NCI-H2171 (cell line): ENCODE measurements at places on chromosomes 4 and X.
A peak's percentile ranks its signal among the peaks of the same experiment; 100 is the strongest.

DNA sequence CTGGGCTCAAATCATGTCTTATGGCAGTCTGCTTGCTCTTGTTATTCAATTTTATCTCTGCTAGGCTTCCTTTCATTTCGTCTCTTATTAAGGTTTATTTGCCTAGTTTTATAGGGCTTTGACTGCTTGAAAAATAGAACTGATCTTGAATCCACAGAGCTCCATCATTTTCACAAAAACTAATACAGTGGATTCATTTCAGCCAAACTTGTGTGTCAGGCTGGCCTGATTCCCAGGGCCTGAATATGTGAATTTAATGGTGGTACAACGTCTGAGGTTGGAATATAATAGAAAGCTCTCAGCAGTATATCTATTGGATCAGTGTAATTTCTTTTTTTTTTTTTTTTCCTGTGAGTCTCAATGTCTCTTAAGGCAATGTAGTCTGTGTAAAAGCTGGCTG lies 123.3 kb downstream of the POU4F2 start:
- no peak for DNase-seq

DNA sequence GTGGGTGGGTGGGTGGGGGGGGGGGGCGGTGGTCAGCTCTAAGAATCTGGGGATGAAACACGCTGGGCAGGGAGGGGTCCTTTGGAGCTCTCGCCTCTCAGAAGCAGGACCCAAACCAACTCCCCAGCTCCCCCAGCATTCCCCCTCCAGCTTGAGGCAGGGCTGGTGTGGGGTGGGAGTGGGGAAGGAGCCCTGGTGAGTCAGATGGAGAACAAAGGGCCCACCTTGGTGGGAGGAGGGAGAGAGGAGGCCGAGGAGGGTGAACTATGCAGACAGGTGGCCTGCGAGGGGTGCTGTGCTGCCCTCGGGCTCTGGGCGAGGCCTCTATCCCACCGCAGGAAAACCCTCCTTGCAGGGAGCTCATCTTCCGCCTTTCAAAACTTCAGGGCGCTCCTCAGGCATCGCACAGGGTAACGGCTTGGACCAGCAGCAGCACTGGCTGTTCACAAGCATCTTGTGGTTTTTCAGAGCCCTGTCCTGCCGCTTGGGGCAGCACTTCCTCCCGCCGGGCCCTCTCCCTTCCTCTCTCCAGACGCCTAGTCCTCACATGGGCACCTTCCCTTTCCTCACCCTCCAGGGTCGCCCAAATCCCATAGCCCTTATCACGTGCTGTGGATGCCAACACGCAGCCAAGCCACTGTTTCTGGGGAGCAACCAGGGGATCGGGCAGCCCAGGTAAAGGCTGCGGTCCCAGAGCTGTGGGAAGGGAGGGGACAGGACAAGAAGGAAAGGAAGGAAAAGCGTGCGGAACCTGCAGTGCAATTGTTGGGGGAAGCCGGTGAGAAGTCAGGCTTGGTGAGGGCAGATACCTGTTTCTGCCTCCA lies 34.0 kb upstream of the GRPEL1 start:
- no peak for DNase-seq

GRCh38 chrX:110804446-110804845 lies 8.8 kb upstream of the CHRDL1 start:
- DNase-seq, result no peak

DNA sequence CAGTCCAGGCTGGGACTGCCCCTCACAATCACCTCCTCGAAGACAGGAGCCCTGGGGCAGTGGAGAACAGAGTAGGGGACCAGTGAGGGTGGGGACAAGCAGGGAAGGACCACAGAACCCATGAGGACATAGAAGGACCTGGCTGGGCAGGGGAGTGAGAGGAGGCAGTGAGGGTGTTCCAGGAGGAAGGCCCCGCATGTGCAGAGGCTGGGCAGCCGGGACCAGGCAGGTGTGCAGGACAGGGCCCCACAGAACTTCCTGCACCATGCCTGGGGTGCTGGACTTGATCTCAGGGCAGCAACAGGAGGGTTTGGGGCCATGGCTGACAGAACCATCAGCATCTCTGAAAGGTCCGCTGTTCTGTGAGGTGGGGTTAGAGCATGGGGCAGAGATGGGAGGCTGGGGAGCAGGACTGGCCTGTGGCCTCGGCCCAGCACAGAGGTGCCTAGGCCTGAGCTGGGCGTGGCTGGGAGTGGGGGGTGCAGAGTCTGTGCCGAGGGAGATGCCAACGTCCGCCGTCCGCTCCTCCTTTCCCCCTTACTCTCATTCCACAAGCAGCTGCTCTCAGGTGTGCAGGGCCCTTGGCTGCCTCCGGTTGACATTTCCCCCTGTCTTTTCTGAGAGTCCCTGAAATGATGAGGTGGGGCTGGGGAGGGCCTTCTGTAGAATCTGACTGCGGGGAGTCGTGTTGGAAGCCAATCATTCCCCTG lies 40.8 kb downstream of the EVC start:
- no peak for DNase-seq

- no peak for DNase-seq
These were observed 136.0 kb upstream of the PABPC4L start for GRCh38 chr4:134337574-134337973.

GRCh38 chrX:140733766-140734342 lies 24.3 kb downstream of the LINC00632 start:
- DNase-seq, result no peak

DNA sequence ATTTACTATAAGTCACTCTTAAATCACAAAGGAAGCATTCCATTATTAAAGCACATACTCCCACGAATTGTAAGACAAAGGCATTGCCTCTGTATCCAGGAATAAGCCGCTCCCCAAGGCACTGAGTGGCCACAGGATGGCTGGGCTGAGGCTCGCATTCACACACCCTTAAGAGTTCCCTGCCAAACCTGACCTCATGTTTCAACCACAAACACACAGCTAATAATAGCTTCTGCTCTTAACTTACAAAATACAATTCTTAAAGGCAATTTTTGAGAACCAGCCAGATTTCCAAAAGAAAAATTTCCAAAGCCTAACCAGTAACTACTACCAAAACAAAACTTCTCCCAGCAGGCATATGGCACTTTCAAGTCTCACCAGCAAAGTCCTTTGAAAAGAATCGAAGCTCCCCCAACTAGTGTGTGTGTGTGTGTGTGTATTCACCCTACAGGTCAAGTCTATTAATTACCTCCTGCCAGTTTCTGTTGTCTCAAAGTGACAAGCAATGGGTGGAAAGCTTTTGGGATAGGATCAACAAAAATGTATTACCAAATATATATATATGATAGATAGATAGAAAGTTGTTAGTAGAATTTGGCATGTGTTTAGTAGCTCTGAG lies 36.0 kb downstream of the ARHGAP6 start:
- no peak for DNase-seq

DNA sequence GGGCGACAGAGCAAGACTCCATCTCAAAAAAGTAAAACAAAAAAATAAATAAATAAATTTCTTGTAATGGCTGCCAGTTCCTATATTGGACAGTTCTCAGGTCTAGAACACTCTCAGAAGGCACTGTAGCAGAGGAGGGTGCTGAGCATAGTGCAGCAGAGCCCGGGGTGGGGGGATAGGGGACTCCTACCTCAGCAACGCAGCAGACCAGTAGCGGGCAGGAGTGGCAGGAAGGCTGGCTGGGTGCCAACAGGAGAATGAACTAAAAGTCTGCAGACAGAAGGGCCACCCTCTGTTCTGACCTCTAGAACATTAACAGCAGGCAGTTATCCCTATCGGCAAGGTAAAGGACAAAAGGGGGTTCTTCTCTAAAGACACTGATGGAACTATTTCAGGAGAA lies 20.2 kb downstream of the PDK3 start:
- no peak for DNase-seq

- no peak for DNase-seq
These were observed 374.8 kb downstream of the MID1IP1 start for GRCh38 chrX:39176105-39176504.

GRCh38 chr4:156999175-156999517 lies 27.5 kb upstream of the PDGFC start:
- peak; percentile 50 for DNase-seq

DNA sequence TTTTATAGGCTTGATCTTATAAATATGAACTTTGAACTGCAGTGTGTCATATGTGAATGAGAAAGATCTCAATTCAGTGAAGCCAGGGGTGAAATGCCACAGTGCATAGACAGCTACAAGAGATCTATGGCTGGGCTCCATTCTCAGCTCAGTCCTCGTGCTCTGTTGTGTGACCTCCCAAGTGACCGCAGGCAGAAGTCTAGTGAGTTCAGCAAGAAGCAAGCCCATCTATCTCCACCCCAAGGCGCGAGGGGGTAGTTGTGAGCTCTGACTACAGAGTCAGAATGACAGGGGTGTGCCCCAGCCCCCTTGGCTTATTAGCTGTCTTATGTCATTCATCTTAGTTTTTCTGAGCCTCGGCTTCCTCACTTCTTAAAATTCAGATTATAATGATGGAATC lies 378.3 kb downstream of the FBXW7 start:
- DNase-seq, result no peak

DNA sequence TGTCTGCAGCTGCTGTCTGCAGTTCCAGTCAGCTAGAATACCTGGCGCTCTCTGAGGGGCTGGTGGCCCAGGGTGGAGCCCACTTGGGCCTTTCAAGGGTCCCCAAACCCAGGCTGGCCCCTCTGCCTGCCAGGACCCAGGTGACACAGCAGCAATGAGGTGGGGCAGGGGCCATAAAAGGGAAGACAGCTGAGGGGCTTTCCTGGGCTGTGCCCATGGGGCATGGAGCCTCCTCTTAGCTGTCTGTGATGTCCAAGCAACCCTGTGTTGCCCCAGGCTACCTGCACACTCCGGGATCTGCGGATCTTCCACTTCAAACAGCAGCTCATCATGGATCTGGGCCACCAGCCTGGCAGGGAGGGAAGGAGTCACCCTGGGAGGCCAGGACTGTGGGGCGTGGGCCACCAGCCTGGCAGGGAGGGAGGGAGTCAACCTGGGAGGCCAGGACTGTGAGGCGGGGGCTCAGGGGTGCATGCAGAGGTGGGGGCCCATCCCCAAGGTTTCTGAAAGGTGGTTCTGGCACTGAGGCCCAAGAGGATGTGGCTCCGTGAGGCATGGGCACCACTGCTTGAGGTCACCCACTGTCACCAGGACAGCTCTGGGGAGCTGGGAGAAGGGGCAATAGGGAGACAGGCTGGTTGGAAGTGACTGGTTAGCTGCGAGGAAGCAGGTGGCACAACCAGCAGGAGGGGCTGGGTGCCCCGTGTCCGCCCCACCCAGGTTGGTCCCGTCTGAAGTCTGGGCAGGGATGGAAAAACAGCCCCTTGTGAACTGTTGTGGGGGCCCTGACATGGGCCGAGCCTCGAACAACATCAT lies 16.3 kb downstream of the NAT8L start:
- no peak for DNase-seq

DNA sequence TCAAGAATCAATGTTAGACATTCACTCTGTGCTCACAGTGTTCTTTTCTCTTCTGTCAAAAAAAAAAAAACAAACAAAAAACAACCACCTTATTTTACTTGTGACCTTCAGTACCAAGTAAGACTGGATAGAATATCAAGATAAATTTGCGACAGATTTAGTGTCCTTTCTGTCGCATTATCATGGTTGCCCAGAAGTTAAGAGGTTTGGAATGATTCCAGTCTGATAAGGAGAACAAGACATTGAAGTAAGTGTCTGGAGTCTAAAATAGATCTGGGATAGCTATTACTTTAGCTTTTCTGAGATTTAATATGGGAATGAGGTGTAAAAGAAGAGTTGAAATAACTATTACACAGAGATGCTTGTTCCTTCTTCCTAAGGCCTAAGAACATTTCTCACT lies 31.7 kb downstream of the SNCA start:
- DNase-seq, result no peak

GRCh38 chrX:150873616-150874015 lies 24.9 kb downstream of the CD99L2 start:
- DNase-seq, result no peak

DNA sequence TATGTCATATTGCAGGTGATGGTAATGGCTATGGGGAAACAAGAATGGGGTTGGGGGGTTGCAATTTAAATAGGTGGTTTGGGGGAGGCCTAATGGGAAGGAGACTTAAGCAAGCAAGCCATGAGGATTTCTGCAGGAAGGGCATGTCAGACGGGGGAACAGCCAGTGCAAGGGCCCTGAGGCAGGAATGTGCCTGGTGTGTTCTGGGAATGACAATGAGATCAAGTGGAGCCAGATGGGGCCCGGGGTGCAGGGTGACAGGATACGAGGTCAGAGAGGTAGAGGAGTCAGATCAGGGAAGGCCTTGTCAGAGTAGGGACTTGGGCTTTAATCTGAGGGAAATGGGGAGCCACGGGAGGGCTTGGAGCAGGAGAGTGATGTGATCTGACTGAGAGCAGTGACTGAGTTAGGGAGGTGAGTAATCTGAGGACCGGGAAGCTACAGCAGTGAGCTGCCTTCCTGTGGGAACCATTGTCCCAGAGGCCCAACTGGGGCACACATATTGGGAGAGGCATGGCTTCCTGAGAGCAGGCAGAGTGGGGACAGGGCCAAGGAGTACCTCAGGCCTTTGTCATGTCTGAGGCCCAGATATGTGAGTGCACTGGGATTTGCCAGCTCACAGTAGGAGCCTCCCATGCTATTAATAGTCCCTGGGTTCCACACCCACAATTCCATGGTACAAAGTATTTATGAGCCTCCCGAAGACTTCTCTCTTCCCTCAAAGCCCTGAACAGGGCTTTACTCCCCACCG lies 139.8 kb downstream of the BCOR start:
- DNase-seq, result no peak

DNA sequence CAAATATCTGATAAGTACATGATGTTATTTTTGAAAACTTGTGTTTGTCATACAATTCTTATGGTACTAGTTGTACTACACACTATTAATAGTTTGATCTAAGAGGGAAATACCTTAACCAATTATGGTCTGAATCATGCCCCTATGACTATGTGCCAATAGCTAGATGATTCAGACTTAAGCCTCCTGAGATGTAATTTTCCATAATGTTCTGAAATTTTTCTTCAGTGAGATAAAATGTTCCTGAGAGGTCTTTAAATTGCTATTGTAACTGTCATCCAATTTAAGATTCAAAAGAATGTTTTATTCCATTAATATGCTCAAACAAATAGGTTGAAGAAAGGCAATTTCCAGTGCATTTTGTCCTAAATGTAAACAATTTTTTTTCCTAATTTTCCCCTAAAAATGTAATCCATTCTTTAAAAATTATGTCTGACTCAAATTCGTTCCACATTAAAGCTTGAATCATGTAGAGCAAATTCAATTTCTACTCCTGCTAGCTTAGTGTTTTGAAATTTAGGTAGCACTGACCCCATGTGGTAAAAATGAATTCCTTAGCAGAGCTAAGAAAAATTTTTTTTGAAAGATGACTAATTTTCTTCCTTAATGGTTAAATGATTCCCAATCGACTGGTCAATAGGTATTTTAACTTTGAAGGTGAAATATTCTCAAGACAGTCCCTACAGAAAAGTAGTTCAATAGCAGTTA lies 49.1 kb downstream of the APOOL start:
- no peak for DNase-seq

DNA sequence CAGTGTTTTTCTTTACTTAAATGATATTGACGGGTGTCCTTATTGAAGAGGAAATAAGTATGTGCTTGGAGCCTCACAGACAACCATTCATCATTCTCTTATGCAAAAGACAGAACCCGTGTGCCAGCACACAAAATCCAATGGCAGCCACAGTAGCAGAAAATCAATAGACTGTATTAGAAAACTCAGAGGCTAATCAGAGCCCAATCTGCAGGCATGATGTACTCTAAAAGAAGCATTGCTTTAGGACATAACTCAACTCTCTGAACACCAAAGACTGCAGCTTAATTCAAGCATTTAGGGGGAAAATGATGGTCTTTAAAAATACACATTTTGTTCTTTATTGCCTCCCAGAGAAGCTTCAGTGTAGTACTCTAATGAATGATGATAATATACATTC lies 476.9 kb downstream of the PDHA2 start:
- no peak for DNase-seq

GRCh38 chrX:135498236-135498635 lies 22.2 kb upstream of the INTS6L start:
- no peak for DNase-seq
